ENCODE measurements at places on chromosomes 5 and 9. TPM values are rescaled to one million over a fixed set of nuclear protein-coding genes. Genes with fewer than 3 reads are reported as not detected.
A peak's percentile ranks its signal among the peaks of the same experiment; 100 is the strongest.

- no peaks in the 10 kb centered on the region for H3K27me3 ChIP-seq
- H3K27ac ChIP-seq, result no peak overlapping the region
- H3K36me3 ChIP-seq, result no peaks in the 10 kb centered on the region
- no peak overlapping the region for H3K4me3 ChIP-seq
- no peak for DNase-seq
Observed at GRCh38 chr9:119289740-119290433, 79.3 kb downstream of the BRINP1 start.

DNA sequence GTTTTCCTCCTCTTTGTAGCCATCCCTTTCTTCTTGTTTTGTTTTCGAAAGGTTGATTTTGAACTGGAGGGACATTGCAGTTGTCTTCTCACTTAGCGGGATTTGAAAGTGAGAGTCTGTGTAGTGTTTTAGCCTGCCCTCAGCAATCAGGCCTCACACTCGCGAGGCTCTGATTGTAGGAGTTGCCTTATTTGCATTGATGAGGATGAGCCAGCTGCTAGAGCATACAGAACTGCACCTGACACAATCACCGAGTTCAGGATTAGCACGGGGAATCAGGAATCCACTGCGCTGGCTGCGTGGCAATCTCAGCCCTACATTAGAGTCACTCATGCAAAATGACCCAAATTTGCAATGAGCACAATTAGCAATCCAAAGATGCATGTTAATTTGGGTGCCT is 122.5 kb upstream of the TMEM161B start:
- peaks cover 57% of the 10 kb centered on the region for H3K27me3 ChIP-seq
- H3K4me1 ChIP-seq, result no peaks in the 10 kb centered on the region
- H3K4me3 ChIP-seq, result no peak overlapping the region
- DNase-seq, result no peak
- H3K27ac ChIP-seq, result no peak overlapping the region

DNA sequence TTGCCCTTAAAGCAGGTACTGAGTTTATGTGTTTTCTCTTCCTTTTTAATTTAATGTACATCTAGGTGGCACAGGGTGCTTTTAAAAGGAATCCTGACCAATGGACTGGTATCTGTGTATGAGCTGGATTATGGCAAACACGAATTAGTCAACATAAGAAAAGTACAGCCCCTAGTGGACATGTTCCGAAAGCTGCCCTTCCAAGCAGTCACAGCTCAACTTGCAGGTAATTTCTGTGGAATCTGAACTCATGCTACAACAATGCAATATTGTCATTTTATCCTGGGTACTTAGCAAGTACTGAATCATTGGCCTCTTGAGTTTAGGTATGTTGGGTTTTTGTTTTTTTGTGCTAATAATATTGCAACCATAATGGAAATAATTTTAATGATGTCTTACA is 14.4 kb upstream of the TMOD1 start:
- no peak for DNase-seq
- no peak overlapping the region for H3K4me3 ChIP-seq
- H3K27ac ChIP-seq, result no peak overlapping the region

GRCh38 chr9:91954841-91955471 is 4.9 kb upstream of the ROR2 start:
- H3K36me3 ChIP-seq, result no peaks in the 10 kb centered on the region
- peaks cover 16% of the 10 kb centered on the region for H3K27me3 ChIP-seq
- no peak overlapping the region for H3K27ac ChIP-seq
- H3K4me1 ChIP-seq, result peaks cover 22% of the 10 kb centered on the region

- H3K27me3 ChIP-seq, result no peaks in the 10 kb centered on the region
- H3K27ac ChIP-seq, result no peak overlapping the region
- no peak overlapping the region for H3K4me3 ChIP-seq
- no peaks in the 10 kb centered on the region for H3K36me3 ChIP-seq
- peaks cover 15% of the 10 kb centered on the region for H3K4me1 ChIP-seq
Observed at GRCh38 chr9:90449213-90449925, 193.3 kb downstream of the DIRAS2 start.

DNA sequence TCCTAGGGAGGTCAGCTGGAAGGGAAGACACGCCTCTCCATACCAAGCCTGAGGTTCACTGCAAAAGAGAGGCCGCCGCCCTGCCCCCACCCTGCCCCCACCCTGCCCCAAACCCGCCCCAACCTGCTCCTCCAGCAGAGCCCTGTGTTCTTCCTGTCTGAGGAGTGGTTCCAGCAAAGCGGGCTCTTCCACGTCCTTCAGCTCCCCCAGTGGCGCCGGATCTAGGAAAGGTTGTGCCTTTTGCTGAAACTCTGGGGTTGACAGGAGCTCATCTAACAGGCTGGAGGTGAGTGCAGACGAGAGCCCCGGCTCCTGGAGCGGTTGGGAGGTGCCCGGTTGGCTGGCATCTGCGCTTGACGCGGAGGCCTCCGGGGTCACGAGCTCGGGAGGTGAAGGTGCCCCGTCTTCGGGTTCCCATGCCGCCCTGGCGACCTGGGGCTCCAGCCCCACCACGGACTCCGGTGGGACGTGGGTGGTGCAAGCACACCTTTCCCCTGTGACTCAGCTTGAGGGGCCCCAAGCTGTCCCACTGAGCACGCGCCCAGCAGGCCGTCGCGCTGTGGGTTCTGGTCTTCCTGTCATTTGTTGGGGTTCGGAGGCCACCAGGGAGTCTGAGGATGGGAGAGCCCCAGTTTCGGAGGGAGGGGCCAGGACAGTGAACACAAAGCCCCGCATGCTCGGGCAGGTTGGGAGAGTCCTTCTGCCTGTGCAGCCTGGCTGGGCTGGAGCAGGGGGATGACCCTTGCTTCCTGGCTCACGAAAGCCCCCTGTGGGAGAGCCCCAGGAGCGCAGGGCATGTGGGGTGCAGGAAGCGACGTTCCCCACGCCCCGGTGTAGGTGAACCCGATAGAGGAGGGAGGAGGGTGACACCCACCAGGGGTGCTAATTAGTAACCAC is 1467.1 kb downstream of the FOXD4L5 start:
- H3K4me1 ChIP-seq, result peaks cover 7% of the 10 kb centered on the region
- DNase-seq, result peak; percentile 90
- peaks cover 23% of the 10 kb centered on the region for H3K27me3 ChIP-seq
- peaks cover 5% of the 10 kb centered on the region for H3K36me3 ChIP-seq
- peak overlapping the region; percentile 69 for H3K27ac ChIP-seq
- peak overlapping the region; percentile 85 for H3K4me3 ChIP-seq

DNA sequence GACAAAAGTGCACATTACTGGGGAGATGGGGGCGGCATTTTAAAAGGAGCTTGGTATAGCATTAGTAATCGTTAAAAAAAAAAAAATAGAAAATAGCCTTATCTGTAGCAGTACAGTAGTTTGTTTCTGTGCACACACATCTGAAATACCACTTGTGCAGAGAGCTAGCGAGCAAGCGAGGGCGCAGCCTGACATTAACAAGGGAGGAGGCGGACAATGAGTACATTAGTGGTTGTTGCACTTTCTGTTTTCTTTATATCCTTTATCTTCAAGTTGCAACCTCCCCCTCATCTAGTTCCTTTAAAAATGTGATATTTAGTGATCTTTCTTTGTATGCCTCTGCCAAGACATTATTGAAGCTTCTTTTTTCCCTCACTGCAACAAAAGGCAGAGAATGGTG is 880 bp upstream of the PTPDC1 start:
- no peak for DNase-seq
- no peaks in the 10 kb centered on the region for H3K27me3 ChIP-seq
- H3K27ac ChIP-seq, result no peak overlapping the region
- no peak overlapping the region for H3K4me3 ChIP-seq
- peaks cover 12% of the 10 kb centered on the region for H3K4me1 ChIP-seq

GRCh38 chr5:154491941-154492340 is 13.9 kb upstream of the HAND1 start:
- H3K36me3 ChIP-seq, result no peaks in the 10 kb centered on the region
- H3K4me3 ChIP-seq, result no peak overlapping the region
- H3K27me3 ChIP-seq, result peaks cover 85% of the 10 kb centered on the region
- H3K27ac ChIP-seq, result no peak overlapping the region
- no peak for DNase-seq

NUTM2F gene
- not detected for total RNA-seq

MIER3 gene
- 43.1 TPM for total RNA-seq

DNA sequence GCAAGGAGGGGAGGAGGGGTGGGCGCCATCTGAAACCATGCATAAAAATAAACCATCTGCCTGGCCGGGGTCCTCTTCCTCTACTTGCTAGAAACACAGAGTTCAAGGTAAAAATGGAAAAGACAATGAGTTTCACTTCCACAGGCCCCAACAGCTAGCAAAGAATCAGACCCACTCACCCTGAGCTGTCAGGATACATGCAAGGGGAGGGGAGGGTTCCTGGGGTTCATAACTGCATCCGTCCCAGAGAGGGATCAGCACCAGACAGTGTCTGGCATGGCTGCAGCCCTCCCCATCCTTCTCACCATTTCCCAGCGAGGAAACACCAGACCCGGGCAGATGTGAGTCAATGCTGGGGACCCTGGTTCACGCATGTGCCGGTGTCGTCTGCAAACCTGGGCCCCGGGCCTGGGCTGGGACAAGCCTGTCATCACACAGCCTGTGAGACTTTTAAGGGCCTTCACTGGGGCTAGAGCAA is 55.4 kb downstream of the SEMA4D start:
- DNase-seq, result no peak
- no peak overlapping the region for H3K4me3 ChIP-seq

GRCh38 chr9:22175972-22176545 is 167.0 kb upstream of the CDKN2B start:
- H3K27ac ChIP-seq, result no peak overlapping the region
- H3K4me3 ChIP-seq, result no peak overlapping the region
- H3K36me3 ChIP-seq, result no peaks in the 10 kb centered on the region
- no peaks in the 10 kb centered on the region for H3K4me1 ChIP-seq
- DNase-seq, result no peak

- H3K27me3 ChIP-seq, result no peaks in the 10 kb centered on the region
- H3K4me1 ChIP-seq, result peaks cover 18% of the 10 kb centered on the region
- no peak for DNase-seq
- H3K36me3 ChIP-seq, result peaks cover 3% of the 10 kb centered on the region
Observed at GRCh38 chr5:95879661-95880060, 57.1 kb upstream of the GLRX start.

GRCh38 chr5:82257729-82258128 is 20.4 kb downstream of the RPS23 start:
- H3K27me3 ChIP-seq, result no peaks in the 10 kb centered on the region
- H3K27ac ChIP-seq, result no peak overlapping the region
- no peaks in the 10 kb centered on the region for H3K36me3 ChIP-seq
- no peak for DNase-seq
- H3K4me3 ChIP-seq, result no peak overlapping the region

PTGR1 gene
- total RNA-seq, result 75.4 TPM

DNA sequence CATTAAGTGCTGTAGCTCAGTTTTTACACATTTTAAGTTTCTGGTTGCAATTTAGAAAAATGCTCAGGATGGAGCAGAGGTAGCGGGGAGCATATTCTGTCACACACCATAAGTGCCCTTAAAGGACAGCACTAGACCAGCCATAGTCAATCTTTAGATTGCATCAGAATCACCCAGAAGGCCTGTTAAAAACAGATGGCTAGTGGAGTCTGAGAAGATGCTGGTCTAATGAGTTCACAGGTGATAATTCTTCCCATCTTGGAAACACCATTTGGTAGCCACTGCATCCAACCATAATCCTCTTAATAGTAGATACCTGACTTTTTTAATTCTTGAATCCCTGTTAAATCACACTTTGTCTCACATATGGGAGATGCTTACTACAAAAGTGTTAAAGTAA is 113.2 kb downstream of the CDH18 start:
- peaks cover 4% of the 10 kb centered on the region for H3K4me1 ChIP-seq
- H3K27me3 ChIP-seq, result peaks cover 19% of the 10 kb centered on the region
- no peak overlapping the region for H3K4me3 ChIP-seq
- no peak overlapping the region for H3K27ac ChIP-seq

GRCh38 chr5:126963822-126964375 is 66.5 kb downstream of the MARCHF3 start:
- no peak overlapping the region for H3K27ac ChIP-seq
- H3K4me1 ChIP-seq, result no peaks in the 10 kb centered on the region
- DNase-seq, result no peak

DNA sequence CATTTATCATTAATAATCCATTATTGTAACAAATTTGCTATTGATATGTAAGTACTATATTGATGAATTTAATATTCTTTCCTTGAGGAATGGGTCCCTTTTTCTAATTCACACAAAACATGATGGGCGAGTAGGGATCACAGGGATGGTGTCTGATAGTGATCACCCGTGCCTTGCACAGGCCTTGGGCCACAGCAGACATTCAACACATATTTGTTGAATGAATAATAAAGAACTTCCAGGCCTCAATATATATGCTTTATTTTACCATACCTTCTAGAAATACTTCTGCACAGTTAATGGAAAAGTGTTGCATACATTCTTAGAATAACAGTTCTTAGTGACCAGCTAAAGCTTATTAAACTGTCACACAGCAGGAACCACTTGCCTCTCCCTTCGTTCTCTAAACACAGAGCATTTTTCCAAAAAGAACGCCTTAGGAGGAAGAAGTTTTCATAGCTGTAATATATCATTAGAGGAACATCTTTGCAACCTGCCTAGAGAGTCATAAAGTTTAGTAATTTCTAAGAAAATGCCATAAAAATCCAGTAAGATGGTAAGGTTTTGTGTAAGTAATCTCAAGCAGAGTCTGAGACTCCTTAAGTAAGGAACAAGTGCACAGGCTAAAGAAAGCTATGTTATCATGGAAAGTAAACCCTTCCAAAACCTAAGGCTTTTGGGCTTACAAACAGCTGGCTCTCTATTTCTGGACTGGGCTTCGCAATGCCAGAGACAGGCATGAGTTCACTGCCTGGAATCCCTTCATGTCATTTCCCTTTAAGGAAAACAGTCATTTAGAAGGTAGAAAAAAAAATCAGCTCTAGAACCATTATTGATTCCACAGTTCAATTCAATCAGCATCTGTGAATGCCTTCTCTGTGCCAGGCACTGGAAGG is 17.7 kb downstream of the TTLL11 start:
- no peak overlapping the region for H3K4me3 ChIP-seq
- no peaks in the 10 kb centered on the region for H3K36me3 ChIP-seq
- DNase-seq, result no peak

GRCh38 chr5:57317341-57317740 is 143.5 kb downstream of the GPBP1 start:
- no peaks in the 10 kb centered on the region for H3K27me3 ChIP-seq
- H3K36me3 ChIP-seq, result no peaks in the 10 kb centered on the region
- DNase-seq, result no peak
- peaks cover 6% of the 10 kb centered on the region for H3K4me1 ChIP-seq
- H3K27ac ChIP-seq, result no peak overlapping the region
- H3K4me3 ChIP-seq, result no peak overlapping the region

GRCh38 chr5:10701567-10702039 is 59.4 kb downstream of the DAP start:
- no peaks in the 10 kb centered on the region for H3K27me3 ChIP-seq
- H3K36me3 ChIP-seq, result peaks cover 4% of the 10 kb centered on the region
- DNase-seq, result no peak

DNA sequence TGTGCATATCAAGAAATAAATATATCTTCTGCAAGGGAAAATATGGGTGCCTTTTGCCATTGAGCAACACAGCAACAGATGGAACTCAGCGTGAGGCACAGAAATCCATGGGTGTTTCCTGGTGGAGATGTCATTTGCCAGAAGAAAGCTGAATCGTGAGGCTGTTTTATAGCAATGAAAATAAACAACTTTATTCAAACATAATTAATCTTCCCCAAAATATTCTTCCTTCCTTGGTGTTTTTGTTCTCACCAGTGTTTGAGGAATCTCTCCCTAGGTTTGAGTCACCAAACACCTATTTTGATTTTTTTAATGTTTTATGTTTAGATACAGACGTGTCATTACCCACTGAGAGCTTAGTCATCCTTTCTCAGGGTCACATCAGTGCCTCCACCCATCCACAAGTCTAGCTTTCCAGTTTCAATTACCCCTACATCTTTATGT is 65.8 kb upstream of the PAPPA start:
- no peaks in the 10 kb centered on the region for H3K4me1 ChIP-seq
- H3K4me3 ChIP-seq, result no peak overlapping the region
- H3K27ac ChIP-seq, result no peak overlapping the region
- no peaks in the 10 kb centered on the region for H3K36me3 ChIP-seq
- no peak for DNase-seq

GLRA1 gene
- total RNA-seq, result 0.39 TPM

SHB gene
- 14.4 TPM for total RNA-seq

Data from type B pancreatic cell (in vitro differentiated cells).